Body of pancreas (tissue), 4 donors: ENCODE measurements at places on chromosomes 11 and 22.
A peak's percentile ranks its signal among the peaks of the same experiment; 100 is the strongest.

GRCh38 chr11:111540114-111540936 lies at the start of gene LAYN:
TSS of gene LAYN (plus strand) at chr11:111540720. CDS start at chr11:111540844, 124 bp downstream.
- DNase-seq, result peak; percentile 29

GRCh38 chr11:13963949-13964770 lies 1.6 kb downstream of the SPON1 start:
- no peak for DNase-seq

DNA sequence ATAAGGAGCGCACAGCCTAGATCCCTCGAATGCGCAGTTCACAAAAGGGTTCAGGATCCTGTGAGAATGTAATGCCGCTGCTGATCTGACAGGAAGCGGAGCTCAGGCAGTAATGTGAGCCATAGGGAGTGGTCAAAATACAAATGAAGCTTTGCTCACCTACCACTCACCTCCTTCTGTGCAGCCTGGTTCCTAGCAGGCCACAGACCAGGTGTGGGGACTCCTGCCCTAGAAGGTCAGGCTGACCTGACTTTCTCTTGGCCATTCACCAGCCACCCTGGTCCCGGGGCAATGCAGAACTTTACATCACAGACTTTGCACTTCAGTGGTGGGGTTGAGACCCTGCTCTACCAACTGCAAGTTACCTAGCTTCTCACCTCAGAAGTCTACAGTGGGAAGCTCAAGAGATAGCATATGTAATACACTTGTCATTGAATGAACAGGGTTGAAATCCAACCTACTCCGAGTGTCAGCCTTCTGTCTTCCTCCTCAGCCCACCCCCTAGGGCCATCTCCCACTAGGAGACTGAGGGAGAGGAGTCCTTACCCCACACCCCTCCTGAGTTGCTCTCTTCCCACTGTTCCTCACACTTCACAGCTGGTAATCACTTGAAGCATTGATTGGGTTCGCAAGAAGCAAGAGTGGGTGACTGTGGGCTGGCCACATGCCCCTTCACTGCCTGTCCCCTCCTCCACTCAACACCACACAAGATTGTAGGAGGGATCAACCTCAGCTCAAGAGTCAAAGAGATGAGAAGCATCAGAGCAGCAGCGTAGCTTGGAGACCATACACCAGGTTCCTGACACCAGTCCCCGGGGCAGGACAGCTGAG lies 2.0 kb upstream of the KCNJ1 start:
- DNase-seq, result no peak

DNA sequence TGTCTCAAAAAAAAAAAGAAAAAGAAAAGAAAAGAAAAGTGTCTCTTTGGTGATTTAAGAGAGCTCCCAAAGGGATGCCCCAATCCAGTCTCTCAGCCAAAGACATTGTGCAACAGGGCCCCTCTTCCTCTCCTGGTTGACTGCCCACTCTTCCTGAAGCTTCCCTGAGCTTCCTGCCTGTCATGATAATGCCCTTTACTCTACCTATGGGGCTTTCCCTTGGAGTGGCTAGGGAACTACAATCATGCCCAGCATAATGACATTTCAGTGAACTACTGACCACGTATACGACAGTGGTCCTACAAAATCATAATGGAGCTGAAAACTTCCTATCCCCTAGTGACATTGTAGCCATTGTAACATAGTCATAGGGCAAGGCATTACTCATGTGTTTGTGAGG lies 118.0 kb downstream of the RASSF10 start:
- no peak for DNase-seq

GRCh38 chr11:43403357-43404231 lies 44.9 kb downstream of the TTC17 start:
- no peak for DNase-seq

- no peak for DNase-seq
Observed at GRCh38 chr11:70328556-70328955, 58.1 kb downstream of the PPFIA1 start.

- DNase-seq, result no peak
Observed at GRCh38 chr22:34294476-34294875, 374.2 kb upstream of the LARGE1 start.

DNA sequence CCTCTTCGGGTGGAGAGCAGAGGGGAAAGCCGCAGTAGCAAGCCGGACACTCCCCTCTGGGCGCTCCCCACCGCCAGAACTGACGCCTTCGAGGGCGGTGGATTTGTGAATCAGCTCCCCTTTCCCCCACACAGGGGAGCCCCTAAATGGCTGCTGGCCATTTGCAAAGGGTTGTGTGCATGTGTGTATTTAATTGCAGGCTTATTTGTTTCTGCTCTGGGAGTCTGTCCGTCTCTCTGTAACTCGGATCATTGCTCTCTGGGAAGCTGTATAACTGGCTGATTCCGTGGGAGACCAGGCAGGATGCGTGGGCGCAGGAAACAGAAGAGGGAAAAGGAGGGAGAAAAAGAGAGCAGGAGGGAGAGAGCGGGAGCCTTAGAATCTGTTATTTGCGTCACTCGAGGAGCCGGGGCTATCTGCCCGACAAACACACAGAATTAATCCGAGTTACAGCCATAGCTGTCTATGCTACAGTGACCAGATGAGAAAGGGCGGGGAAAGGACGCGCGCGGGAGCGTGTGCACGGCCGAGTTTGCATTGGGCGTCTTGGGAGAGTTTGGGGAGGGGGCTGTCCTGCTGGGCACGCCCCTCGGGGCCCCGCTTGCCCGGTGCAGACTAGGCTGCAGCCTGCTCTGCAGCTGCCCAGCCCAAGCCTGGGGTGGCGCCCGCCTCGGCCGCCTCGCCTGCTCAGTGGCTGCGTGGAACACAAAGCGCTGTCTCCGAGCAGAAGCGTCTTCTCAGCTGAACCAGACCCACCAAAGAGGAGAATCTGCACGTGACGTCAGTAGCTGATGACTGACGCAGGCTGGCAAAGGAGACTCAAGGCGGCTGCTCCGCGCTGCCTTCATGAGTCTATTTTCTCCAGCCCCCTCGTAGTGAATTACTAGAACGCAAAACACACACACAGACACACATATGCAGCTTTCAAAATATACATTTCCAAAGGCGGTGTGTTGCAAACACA lies 105.3 kb upstream of the HSD17B12 start:
- no peak for DNase-seq
